ENCODE measurements at places on chromosomes 12 and 14.

GRCh38 chr12:904010-904414 is 45.5 kb downstream of the RAD52 start:
- no peak for DNase-seq

GRCh38 chr14:95979339-95980042 is 59.7 kb upstream of the C14orf132 start:
- DNase-seq, result no peak

GRCh38 chr12:98053202-98053601 is 462.2 kb upstream of the TMPO start:
- DNase-seq, result no peak

DNA sequence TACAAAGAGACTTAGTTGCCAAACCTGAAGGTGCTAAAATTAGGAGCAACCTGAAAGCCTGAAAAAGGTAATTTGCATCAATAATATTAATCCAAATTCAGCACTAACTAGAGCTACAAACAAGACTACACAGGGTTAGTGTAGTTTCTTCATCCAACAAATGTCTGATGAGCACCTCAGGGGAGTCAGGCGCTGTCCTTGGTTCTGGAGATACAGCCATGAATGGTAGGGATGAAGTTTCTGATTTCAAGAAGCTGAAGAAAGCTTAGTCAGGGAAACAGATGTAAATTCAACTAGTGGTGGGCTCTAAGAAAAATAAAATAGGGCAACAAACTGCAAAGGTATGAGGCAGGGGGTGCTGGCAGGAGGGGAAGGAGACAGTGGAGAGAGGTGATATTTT is 266.3 kb downstream of the GLT1D1 start:
- DNase-seq, result no peak

GRCh38 chr14:104595116-104595675 is 9.4 kb downstream of the TMEM179 start:
- DNase-seq, result no peak

- no peak for DNase-seq
These were observed 29.0 kb upstream of the SMOC1 start for GRCh38 chr14:69850086-69850735.

GRCh38 chr12:39065455-39065854 is 160.1 kb upstream of the CPNE8 start:
- DNase-seq, result no peak

DNA sequence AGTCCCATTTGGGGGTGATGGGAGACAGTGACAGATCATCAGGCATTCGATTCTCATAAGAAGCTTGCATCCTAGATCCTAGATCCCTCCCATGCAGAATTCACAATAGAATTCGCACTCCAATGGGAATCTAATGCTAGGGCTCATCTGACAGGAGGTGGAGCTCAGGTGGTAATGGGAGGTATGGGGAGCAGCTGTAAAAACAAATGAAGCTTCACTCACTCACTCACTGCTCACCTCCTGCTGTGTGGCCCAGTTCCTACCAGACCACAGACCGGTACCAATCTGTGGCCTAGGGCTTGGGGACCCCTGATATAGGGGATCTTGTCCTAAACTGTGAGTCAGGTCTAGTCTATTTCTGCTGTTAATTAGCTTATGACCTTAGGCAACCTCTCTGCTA is 40.1 kb upstream of the EPS8 start:
- no peak for DNase-seq

DNA sequence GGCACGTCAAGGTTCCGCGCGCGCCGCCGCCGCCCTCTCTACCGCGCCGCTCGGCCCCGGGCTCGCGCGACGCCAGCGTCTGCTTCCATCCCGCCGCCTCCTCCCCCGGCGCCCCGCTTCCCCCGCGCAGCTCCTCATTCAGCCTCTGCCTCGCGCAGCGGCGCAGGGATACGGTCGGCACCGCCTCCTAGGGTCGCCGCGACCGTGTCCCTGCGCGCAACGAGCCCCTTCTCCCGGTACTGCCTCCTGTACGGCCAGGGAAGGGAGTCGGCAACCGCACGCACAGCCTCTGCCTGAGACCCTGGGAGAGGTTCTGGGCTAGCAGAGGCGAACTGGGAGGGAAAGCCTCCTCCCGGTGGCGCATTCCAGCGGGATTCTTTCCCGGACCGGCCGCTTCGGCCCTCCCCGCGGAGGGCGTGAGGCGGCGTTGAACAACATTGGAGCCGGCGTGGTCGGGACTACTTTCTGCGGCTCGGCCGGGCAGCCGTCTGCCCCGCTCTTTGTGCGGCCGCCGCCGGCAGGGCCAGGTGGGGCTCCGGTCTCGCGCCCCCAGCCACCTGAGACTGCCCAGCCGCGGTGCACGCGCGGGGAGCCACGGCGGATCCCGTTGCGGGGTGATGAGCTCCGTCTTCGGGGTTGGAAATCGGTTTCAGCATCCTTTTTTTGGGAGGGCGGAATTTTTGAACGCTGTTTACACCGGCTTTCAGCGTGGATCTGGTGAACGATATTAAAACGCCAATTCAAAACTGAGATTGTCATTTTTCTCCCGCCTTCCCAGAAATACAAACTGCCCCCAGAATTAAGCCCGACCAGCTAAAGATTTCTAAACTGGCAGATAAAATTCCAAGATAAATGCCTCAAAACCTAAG is at the start of gene LRP6:
Gene LRP6, minus strand, starts transcription at position 172 of the 869 bp plus-strand sequence. CDS start 309 bp downstream, outside the sequence.
- peak; percentile 65 for DNase-seq

- DNase-seq, result no peak
These were observed 13.5 kb downstream of the KMT5A start for GRCh38 chr12:123397400-123397799.

DNA sequence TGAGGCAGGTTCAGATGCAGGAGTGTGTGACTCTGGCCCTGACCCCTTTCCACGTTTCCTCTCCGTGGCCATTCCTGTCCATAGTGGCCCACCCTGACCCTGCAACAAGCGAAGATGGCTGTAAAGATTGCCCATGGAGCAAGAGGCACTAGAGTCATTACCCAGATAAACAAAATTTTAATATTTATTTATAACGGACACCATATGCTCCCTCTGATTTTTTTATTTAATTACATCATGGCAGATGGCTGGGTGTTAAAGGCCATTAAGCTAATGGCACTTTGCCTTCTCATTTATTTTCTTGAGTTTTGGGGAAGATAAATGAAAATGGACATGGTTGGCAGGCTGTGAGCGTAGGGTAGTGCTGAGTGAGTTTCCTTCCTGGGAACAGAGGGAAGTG is 58.7 kb downstream of the WSCD2 start:
- DNase-seq, result no peak

- DNase-seq, result no peak
These were observed 49.2 kb upstream of the SGPP1 start for GRCh38 chr14:63777024-63777423.

DNA sequence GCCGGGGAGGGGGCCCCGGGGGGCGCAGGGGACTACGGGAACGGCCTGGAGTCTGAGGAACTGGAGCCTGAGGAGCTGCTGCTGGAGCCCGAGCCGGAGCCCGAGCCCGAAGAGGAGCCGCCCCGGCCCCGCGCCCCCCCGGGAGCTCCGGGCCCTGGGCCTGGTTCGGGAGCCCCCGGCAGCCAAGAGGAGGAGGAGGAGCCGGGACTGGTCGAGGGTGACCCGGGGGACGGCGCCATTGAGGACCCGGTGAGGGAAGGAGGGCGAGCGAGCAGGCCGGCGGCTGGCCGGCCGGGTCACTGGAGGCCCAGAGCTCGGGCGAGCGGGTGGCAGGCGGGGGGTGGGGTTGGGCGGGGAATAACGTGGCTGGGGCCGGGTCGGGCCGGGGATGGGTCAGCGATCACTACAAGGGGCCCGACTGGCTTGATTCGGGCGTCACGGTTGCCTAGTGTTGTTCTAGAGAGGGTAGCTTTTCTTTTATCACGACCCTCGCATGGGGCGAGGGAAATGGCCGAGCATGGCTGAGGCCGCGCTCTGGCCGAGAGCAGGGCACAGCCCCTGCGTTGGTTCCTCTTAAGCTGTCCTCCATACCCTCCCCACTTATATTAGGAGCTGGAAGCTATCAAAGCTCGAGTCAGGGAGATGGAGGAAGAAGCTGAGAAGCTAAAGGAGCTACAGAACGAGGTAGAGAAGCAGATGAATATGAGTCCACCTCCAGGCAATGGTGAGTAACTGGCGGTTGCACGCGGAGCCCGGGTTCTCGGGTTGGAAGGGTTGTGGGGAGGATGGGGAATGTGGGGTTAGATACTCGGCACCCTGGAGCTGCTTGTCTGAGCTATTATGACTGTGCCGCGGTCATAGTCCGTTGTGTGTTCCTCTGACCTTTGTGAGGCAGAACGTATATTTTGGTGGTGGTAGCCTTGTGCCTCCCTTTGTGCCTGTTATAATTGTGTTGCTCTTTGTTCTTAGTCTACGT is 603 bp downstream of the PABPN1 start:
- peak; percentile 31 for DNase-seq

DNA sequence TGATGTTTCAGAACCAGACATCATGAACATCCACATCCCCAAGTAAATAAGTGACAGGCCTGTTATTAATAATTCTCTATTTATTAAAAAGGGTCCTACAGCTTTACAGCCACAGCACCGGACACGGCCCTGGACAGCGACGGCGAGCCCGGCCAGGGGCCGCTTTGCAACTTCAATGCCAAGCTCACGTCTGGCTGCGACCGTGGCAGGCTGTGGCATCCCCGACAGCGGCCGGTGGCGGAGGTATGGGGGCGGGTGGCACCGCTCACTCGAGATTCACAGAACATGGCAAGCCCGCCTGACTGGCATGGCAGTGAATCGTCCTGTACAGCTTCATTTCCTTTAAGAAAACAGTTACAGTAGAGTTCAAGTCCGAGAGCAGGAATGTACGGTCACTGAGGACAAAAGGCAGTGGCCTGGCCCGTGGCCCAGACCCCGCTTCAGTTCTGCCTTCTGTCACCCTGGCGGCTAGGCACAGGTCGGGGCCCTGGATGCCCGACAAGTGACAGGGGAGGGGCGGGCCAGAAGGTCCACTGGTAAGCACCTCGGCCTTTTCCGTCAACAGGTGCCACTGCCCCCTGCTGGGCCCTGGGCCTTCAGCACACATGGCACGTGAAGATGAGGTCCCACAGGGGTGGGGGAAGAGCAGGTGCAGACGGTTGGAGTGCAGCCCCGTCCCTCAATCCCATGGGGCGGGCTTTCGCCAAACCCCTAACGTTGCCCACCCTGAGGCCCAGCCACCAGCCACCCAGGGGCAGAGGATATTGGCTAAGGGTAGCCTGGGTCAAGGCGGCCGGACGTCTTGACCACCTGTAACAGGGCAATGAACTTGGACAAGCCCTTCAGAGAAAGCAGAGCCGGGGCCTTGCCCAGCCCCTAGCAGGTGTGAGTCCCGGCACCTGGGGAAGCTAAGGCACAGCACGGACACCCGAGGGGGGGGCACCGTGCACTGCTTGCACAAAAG is 30.3 kb downstream of the HIP1R start:
- DNase-seq, result no peak

DNA sequence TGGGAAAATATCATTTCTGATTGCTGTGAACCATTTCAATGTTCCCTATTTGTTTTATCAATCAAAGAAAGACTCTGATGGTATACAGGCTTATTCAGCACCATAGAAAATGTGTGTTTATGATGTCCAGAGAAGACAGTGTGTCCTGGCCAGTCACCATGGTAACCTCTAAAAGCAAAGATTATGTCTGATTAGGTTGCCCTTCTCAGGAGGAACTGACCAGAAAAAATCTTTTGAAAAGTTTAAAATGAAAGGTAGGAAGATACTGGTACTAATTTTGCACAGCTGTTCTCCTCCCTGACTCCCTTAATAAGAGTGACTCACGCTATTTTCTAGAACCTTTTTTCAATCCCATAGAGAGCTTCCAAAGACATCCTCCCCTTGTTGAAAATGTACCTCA is 391.8 kb upstream of the DCN start:
- no peak for DNase-seq

DNA sequence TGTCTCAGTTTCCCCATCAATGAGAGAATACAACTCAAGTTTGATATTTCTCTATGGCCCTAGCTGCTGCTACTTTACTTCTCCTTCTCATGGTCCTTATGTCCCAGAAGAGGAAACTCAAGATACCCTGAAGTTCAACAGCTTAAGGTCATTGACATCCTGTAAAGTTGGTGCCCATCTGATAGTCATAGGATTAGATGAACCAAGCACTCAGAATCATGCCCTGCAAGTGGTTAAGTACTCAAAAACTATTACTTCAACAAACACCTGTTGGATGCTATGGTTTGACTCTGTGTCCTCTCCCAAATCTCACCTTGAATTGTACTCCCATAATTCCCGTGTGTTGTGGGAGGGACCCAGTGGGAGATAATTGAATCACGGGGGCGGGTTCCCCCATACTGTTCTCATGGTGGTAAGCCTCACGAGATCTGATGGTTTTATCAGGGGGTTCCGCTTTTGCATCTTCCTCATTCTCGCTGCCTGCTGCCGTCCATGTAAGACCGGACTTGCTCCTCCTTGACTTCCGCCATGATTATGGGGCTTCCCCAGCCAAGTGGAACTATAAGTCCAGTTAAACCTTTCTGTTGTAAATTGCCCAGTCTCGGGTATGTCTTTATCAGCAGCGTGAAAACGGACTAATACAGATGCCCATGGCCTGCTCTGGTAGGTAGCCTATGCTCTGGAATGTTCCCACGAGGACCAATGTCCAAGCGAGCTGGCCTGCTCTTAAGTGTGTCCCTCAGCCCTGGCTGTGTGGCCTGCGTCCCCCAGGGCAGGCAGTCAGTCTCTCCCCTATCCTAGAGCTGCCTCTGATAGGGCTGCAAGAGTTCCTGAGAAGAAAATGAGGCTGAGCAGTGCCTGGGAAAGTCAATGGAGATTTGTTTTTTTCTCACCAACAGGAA is 18.1 kb downstream of the CAMKK2 start:
- no peak for DNase-seq

- DNase-seq, result no peak
These were observed 1.5 kb downstream of the IRF2BPL start for GRCh38 chr14:77026930-77027537.

DNA sequence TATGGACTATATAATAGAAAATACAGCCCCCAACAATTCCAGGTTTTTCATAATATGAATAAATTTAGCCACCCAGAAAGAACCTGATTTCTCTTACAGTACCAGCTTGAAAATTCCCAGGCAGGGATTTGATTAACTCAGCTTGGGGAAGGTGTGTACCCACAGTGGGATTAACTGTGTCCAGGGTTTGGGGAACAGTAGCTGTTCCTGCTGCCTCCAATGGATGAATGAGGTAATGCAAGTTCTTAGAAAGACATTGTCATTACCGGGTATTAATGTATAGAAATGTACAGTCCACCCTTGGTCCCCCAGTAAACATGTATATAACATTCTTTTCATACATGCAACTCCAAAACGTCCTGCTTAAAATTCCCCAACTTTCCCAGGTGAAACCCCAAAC is 115.6 kb downstream of the LRIG3 start:
- DNase-seq, result no peak

- DNase-seq, result no peak
These were observed 79.0 kb upstream of the CPNE8 start for GRCh38 chr12:38984388-38984787.

- no peak for DNase-seq
These were observed 1.8 kb upstream of the TCP11L2 start for GRCh38 chr12:106300761-106301160.

DNA sequence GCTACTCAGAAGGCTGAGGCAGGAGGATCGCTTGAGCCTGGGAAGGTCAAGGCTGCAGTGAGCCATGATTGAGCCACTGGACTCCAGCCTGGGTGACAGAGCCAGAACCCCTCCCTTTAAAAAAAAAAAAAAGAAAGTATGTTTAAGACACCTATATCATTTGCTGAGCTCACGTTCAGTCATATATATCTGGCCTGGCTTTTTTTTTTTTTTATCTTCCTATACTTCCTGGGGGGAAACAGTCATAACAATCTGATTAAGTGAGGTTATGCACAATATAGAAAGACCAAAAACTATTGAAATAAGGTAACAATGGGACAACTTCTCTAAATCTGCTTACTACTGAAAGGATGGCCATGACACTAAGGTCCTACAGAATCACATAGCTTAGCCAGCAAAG is 9.4 kb upstream of the ARID2 start:
- DNase-seq, result no peak
